GM13977 (cell line): ENCODE measurements at places on chromosomes 11 and 22.
A peak's percentile ranks its signal among the peaks of the same experiment; 100 is the strongest.

- no peak for DNase-seq
Observed at GRCh38 chr22:32591620-32592019, 117.0 kb downstream of the FBXO7 start.

- DNase-seq: no peak
Observed at GRCh38 chr11:13102865-13103539, 93.9 kb downstream of the RASSF10 start.

DNA sequence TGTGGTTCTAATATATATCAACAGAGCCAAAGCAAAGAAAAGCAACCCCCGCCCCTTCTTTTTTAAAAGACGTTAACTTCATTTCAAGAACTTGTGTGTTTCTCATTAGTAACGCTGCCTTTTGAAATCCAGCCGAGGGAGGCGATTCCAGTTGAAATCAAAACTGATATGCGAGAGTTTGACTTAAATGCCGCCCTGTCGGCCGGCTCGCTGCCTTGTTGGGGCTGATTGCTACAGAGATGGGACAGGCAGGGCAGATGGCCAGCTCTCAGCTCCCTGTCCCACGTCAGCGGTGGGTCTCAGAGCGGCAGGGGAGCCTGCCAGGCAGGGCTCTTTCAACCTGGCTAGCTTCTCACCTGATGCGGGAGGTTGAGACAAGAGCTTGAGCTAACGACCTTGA is 51.9 kb upstream of the ALX4 start:
- no peak for DNase-seq

- no peak for DNase-seq
Observed at GRCh38 chr11:56764976-56765375, 16.5 kb upstream of the OR9G4 start.

- DNase-seq: no peak
Observed at GRCh38 chr11:73734993-73735392, 25.9 kb downstream of the RAB6A start.

DNA sequence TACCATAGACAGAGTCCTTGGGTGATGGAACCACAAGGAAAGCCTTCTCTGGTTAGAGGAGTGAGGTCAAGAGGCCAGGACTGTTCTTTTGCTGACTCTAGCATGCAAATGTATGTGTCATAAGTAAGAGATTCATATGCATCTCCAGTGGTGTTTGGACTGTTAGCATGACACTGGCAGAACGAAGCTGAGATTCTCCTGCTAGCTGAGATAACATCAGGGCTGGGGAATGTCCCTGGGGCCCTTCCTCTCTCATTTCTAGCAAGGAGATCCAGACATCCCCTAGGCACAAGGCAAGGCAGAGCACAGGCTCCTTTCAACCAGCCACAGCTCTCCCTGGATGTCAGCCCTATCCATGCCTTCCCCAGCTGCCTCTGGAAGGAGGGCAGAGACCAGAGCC is 711.3 kb downstream of the OPCML start:
- no peak for DNase-seq

GRCh38 chr11:92707173-92707619 is 262.3 kb upstream of the MTNR1B start:
- no peak for DNase-seq

GRCh38 chr11:98104249-98104648 is 916.5 kb upstream of the CNTN5 start:
- no peak for DNase-seq

DNA sequence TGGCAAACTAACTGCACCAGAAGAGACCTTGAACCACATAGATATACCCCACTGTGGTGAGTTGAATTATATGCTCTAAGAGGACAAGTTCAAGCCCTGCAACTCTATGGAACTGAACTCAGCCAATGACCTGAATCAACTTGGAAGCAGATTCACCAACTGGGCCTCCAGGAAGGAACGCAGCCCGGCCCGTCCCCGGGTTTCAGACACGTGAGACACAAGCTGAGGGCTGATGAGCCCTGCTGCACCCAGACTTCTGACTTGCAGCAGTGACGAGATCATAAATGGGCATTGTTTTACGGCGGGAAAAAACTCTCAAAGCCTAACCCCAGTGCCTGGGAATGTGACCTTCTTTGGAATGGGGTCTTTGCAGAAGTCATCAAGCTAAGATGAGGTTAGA is 28.5 kb upstream of the GAL start:
- DNase-seq: no peak

GRCh38 chr11:128422576-128423370 is 164.6 kb downstream of the ETS1 start:
- no peak for DNase-seq

- no peak for DNase-seq
Observed at GRCh38 chr11:131855320-131855719, 484.9 kb downstream of the NTM start.

- no peak for DNase-seq
Observed at GRCh38 chr22:19051381-19052072, 70.7 kb downstream of the DGCR2 start.

DNA sequence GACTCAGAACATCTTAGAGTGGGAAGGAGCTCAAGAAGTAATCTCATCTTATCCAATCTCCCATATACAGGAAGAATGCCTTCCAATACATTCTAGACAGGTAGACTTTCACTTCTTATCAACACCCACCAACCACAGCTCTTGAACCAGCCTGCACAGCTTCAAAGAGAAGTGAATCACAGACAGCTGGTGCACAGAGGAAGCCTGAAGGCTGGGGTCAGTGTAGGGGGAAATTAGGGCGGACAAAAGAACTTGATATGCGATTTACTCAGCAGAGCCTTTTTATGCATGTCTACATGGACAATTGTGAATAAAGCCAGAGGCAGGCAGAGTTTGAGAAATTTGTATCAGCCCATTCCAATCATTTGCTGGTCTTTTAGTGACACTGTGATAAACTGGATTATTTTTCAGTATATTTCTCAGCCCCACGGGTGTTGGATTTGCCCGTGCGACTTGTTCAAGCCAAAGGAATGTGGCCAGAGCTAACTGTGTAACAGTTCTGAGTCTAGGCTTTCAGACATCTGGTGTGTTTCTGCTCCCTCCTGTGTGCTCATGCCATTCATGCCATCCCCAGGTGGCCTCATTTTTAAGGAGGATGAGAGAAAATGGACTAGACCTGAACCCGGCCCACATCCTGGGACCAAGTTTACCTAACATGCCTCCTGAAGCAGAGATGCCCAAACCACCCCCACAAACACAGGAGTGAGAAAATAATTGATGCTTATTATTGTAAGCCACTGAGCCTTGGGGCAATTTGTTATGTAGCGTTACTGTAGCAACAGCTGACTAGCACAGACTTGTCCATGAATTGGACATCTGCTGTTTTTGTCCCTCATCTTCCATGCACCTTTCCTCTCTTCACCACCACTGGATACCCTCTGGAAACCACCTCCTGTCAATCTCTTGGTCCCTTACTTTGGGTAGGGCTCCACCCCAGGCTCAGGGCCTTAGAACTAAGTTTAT is 137.5 kb upstream of the HSD17B12 start:
- no peak for DNase-seq

GRCh38 chr11:69396051-69396947 is 85.2 kb upstream of the LINC01488 start:
- no peak for DNase-seq

GRCh38 chr11:22347857-22348487 is 9.8 kb downstream of the SLC17A6 start:
- no peak for DNase-seq

DNA sequence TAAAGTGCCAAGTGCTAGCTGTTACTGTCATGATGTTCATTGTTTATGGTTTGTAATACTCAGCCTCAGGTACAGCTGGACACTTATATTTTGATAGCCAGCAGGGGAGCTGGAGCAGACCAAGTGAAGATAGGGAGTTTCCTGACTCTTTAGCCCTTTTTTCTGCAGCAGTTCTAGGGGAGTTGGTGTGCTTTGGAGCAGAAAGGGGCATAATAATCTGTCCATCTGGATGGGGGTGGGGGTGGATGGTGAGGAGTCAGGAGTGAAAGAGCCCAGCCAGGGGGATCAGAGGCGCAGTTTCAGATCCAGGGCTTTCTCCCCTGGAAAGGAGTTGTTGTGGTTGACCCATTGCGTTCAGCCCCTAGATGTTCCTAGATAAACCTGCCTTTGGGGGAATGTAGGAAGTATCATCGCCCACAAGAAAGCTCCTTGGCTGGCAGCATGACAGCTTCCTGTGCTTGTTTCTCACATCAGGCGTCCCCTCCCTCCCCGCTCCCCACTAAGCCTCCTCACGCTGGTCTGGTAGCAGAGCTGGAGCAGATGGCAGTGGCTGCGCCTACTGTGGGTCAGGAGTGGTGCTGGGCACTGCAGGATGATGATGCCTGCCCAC is 41.9 kb downstream of the MED15 start:
- DNase-seq: no peak

DNA sequence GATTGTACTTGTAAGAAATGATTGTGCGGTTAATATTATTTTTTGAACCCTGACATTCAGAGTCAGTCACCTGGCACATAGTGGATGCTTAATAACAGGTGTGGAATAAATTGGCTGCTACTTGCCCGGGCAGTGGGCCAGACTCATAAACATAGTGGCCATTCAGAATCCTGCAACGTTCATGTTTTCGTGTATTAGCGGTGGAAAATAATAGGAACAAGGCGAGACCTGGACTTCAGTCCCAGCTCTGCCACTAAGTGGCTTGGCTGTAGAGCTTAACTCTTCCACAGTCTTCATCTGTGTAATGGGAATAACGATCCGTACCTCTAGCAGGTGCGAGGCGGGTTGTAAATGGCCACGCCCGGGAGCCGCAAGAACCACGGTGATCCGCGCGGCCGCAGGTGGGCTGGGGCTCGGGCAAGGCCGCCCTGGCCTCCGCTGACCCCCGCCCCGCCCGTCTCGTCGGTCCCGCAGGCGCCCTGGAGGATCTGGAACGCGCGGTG is 761 bp upstream of the TMEM25 start:
- no peak for DNase-seq

GRCh38 chr11:118488480-118489109 is 38.7 kb upstream of the TTC36 start:
- DNase-seq: peak; percentile 82

DNA sequence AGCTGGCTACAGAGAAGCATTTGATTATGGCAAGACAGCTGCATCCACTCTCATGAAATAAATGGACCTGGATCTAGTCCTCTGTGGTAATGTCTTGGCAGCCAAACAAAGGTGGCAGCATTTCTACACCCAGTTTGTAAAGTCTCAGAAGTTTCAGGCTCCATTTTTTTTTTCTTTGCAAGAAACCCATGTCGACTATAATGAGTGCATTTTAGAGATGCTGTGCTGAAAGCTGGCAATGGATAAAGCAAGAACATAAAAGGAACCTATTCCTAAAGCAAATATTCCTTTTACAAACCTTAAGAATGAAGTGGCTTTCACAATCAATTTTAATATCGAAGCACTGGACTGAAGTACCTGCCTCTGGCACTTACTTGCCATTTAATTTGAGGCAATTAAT is 33.5 kb downstream of the THAP12 start:
- DNase-seq: no peak

GRCh38 chr22:19801340-19802000 is 40.9 kb downstream of the TBX1 start:
- no peak for DNase-seq

GRCh38 chr22:27205492-27206373 is 548.3 kb downstream of the MIAT start:
- DNase-seq: no peak

GRCh38 chr11:11580012-11580411 is 41.8 kb downstream of the GALNT18 start:
- DNase-seq: no peak

- no peak for DNase-seq
Observed at GRCh38 chr22:28813772-28814518, 13.6 kb upstream of the XBP1 start.

- no peak for DNase-seq
Observed at GRCh38 chr22:30197389-30197788, 49.2 kb downstream of the LIF start.

- DNase-seq: no peak
Observed at GRCh38 chr11:64947208-64947814, 11.6 kb upstream of the GPHA2 start.

- DNase-seq: no peak
Observed at GRCh38 chr11:61297746-61298145, 2.6 kb upstream of the VWCE start.

GRCh38 chr11:45150943-45151342 is 4.5 kb downstream of the PRDM11 start:
- no peak for DNase-seq

- DNase-seq: no peak
Observed at GRCh38 chr11:124394408-124394807, 4.4 kb downstream of the OR8B3 start.

GRCh38 chr22:49735411-49735900 is 92.2 kb downstream of the BRD1 start:
- peak; percentile 33 for DNase-seq

GRCh38 chr11:19374151-19374569 is 133.4 kb upstream of the E2F8 start:
- DNase-seq: no peak

DNA sequence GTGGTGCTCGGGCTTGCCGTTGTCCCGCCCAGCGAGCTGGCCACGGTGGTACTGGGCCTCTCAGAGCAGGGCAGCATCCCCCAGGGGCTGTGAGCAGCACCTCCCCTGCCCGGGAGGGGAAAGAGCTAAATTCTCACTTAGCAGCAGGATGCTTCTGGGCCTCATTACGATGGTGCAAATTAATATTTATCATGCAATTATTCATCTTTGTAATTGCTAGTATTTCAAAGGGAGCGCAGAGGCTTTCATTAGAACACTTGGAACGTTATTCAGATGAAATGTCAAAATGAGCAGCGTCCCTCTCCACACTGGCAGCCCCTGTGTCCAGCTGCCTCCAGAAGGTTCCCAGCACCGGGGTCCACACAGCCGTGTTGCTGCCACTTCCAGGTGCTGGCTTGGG is 95.9 kb upstream of the PRR5 start:
- no peak for DNase-seq

DNA sequence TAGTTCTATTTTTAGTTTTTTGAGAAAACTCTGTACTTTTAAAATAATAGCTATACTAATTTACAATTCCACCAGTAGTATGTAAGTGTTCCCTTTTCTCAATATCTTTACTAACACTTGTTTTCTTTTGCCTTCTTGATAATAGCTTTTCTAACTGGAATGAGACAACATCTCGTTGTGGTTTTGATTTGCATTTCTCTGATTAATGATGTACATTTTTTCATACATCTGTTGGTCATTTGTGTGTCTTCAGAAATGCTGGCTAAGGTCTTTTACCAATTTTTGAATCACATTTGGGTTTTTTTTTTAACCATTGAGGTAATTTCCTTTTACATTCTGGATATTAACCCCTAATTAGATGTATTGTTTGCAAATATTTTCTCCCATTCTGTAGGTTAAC is 258.9 kb downstream of the DYNC2H1 start:
- DNase-seq: no peak
